ENCODE measurements at places on chromosomes 11 and 22.
A peak's percentile ranks its signal among the peaks of the same experiment; 100 is the strongest.

GRCh38 chr11:45155058-45155551, 8.7 kb downstream of the PRDM11 start:
- no peak for DNase-seq

DNA sequence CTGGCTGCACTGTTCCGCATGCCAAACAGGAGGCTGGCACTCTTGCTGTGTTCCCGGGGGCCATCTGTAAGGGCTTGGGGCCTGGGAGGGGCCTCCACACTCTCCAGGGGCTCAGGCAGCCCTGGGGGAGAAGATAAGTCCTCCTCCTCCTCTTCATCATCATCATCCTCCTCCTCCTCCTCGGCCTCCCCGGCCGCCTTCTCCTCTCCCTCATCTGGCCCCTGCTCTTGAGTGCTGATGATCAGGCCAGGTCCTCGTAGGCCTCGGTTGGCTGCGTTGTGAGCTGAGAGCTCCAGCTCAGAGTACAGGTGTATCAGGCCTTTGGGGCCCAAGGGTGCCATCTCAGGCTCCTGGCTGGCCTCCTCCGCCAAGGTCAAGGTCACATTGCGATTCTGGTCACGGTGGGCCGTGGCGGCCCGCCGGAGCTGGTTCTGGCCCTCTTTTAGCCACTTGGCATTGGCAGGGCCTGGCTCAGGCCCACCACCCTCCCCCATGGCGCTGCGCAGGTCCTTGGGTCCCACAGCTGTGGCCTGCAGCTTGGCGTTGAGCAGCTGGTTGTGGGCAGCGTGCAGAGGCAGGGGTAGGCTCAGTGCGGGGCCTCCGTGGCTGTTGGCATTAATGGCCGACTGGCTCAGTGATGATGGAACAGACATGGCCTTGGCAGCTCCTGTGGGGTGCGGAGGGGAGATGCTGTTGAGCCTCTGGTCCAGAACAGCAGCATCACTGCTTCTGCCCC, 8.0 kb downstream of the APBB1 start:
- DNase-seq = no peak

DNA sequence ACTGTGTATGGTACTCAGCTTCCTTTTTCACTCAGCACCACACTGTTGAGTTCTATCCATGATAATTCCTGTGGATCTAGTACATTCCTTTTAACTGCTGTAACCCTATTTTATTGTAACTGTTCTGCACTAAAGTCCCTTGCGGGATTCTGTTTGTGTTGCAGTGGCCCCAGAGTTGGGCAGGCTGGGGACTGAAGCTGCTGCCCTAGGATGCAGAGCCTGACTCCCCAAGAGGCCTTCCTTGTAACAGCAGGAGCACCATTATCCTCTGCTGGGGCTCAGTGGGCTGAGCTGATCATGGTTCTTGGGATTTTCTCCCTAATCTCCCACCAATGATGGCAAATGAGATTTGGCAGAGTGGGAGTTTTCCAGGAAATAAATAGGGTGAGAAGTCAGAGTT, 77.7 kb downstream of the CABIN1 start:
- DNase-seq = no peak

DNA sequence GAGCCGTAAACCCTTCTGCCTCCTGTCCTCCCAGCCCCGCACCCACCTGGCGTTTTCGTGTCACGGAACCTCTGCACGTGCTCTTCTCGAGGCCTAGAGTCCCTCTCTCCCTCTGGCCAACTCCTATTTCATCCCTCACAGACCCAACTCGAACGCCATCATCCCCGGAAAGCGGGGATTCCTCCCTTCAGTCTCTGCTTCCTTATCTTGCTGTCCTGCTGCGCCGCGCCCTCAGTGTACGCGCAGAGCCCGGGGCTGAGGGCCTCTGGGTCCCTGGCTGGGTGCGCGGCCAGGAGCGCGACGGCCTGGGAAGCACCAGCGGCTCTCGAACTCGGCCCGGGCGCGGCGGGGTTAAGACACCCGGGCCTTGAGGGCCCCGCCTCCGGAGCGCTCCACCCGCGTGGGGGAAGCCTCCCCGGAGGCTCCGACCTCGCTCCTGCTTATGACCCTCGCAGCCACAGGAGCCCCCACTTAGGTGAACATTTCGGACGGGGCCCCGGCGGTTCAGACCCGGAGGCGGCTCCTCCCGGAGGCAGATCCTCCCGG, 398 bp upstream of the ATG16L2 start:
- DNase-seq = peak; percentile 81

DNA sequence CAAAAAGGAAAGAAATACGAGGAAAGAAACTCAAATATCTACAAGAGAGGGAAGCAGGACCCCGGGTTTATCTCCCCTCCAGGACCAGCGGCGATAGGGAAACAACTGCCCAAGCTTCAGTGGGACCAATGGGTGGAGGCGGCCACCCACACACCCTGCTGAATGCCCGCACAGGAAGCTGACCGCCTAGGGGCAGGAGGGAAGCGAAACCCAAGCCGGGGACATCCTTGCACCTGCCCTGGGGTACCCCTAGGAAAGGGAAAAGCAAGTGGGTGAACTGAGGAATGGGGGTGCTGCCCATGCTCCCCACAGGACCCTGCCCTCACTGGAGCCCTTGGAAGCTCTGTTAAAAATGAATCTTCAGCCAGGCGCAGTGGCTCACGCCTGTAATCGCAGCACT, 27.6 kb upstream of the HMOX1 start:
- no peak for DNase-seq

DNA sequence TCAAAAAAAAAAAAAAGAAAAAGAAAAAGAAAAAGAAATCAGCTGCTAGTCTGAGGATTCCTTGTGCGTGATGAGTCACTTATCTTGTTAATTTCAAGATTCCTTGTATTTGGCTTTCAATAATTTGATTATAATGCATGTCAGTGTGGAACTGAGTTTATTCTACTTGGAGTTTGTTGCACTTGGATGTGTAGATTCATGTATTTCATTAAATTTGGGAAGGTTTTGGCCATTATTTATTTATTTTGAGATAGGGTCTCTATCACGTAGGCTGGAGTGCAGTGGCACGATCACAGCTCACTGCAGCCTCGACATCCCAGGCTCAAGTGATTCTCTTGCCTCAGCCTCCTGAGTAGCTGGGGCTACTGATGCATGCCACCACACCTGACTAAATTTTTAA, 14.8 kb downstream of the WBP2NL start:
- no peak for DNase-seq
